ENCODE measurements at places on chromosomes 11 and 22.

GRCh38 chr11:13003736-13004493 is 5.2 kb upstream of the RASSF10 start:
- peak; percentile 34 for DNase-seq

GRCh38 chr22:35138521-35138920 is 72.6 kb downstream of the ISX start:
- DNase-seq, result no peak

DNA sequence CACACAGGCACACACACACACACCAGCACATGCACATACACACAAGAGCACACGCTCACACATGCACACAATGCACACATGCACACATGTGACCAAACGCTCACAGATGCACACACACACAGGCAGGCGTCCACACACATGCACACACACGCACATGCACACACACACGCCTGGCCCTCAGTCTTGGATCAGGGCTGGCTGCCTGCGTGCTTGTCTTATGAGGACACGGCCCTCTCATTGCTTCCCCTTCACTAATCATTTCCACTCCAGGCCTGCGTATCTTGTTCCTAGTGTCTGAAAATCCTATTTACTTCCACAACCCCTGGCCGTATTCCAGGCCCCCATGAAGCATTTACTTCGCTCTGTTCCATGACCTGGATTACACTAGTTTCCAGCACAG is 740.5 kb downstream of the BRD1 start:
- DNase-seq, result no peak

GRCh38 chr11:65911682-65912568 is 6.9 kb downstream of the C11orf68 start:
- peak; percentile 96 for DNase-seq

DNA sequence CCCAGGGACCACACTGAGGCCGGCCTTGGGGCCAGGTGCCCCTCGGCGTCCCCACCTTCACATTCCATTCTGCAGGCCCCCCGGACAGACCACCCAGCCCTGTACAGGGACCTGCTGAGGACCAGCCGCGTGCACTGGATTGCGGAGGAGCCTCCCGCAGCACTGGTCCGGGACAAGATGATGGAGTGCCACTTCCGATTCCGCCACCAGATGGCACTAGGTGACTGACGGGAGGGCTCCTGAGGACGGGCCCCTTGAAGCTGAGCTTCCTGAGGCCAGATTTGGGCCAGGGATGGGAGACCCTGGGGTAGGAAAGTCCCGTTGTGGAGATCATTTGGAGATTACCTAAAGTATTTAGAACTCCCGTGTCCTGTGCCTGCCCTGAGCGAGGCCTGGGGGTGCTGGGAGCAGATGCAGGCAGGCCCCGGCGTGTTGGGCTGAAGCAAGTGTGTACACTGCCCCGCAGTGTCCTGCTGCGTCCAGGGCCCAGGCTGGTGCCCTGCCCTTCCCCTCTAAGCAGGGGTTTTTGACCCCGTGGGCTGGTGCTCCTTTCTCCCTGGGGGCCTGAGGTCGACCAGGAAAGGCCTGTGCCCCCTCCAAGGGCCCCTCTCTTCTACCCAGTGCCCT is 20.0 kb downstream of the TRMU start:
- DNase-seq, result peak; percentile 41

DNA sequence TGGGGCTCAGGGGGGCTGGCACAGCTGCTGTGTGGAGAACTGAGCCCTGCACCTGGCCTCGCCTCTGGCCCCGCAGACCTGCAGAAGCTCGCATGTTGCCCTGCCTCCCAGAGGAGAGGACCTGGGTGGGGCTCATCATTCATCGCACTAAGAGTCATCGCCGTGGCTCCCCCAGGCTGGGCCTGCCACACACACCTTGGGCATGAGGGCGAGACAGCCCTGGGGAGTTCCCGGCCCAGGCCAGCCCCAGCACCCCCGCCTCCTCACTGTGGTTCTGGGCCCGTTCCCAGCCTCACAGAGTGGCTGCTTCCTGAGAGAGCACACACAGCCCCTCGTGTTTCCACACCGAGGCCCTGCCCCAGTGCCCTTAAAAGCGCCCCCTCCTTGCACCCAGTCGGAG is 694.6 kb downstream of the TBC1D22A start:
- DNase-seq, result no peak

DNA sequence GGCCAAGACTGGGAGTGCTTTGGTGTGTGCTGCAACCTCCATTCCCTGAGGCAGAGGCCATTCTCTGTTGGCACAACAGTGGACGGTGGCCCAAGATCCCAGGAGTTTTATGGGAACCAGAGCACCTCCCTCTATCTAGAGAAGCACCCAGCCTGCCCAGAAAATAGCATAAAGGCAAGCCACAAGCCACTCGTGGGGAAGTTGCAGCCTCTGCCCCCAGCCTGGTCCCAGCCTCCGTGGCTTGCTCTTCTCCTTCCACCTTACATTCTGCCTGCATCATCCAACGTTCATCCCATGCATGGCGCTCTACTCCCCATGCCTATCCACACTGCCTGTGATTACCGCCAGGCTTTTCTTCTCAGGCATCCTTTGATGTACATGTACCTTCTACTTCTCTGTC is 15.8 kb downstream of the IL17RA start:
- no peak for DNase-seq

GRCh38 chr22:31776231-31776630 is 22.4 kb downstream of the DEPDC5 start:
- no peak for DNase-seq

DNA sequence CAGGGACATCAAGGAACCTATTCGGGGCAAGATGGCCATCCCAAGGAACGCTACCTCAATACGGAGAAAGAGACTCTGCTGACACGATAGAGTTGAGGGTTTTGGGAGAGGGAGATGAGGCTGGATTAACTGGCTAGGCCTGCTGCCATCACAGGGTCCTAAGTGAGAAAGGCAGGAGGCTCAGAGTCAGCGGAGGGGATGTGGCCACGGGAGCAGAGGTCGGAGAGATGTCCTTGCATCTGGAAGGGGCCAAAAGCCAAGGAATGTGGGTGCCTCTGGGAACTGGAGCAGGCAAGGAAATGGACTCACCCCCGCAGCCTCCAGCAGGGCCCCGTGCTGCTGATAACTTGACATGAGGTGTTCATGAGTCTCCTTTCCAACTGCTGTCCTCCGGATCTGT is 31.0 kb upstream of the RFPL3 start:
- DNase-seq, result no peak

GRCh38 chr11:17063171-17064002 is 14.1 kb downstream of the RPS13 start:
- peak; percentile 31 for DNase-seq

GRCh38 chr11:20004866-20005265 is 155.4 kb downstream of the DBX1 start:
- DNase-seq, result no peak

GRCh38 chr22:41598081-41598480 is 8.4 kb upstream of the PMM1 start:
- peak; percentile 86 for DNase-seq

GRCh38 chr11:117979481-117980211 is 6.5 kb upstream of the IL10RA start:
- DNase-seq, result no peak

DNA sequence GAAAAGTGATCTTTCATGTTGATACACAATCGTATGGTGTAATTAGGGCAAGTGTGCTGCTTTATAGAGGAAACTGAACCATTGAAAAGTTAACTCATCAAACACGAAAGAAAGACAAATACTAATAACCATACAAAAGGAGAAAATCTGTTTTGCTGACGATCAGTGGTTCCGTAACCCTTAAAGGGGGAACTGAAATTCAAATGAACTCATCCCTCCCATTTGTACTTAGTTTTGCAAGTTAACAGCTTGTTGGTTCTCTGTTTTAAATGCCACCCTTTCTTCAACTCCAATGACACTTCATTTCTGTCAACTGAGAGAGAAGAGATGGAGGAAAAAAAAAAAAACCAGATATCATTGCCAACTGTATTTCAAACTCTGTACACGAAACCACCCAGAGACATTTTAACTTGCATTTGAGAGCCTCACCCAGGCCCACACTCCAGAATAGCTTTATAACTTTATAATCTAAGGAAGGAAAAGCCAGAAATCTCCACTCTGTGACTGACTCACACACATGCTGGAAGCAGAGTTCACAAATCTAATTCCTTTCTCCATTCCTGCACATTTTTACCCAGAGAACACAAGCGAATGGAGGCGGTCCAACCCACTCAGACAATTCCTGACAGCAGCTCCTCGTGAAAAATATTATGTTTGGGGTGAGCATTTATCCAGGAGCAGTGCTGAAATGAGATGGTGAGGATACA is 17.4 kb upstream of the CSNK2A3 start:
- DNase-seq, result no peak

GRCh38 chr11:86902345-86902744 is 52.9 kb downstream of the FZD4 start:
- no peak for DNase-seq

DNA sequence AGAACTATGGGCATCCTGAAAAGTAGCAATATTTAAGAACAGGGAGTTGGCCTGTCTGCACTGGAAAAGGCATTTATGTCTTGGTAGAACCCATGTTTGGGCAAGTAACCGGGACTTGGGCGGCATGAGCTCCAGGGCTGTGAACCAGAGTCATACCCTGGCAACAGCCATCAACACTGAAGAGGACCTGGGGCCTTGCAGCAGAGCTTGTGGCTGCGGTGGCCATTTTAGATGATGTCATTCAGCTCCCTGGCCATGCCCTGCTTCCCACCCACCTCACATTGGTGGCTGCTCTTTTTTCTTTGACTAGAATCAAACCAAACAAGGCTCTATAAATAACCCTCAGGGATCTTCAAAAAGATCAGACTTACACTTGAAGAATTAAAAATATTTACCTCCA is 26.6 kb downstream of the EHF start:
- no peak for DNase-seq

- DNase-seq, result no peak
Measured at GRCh38 chr11:93988455-93988854, 32.7 kb upstream of the HEPHL1 start.

- no peak for DNase-seq
Measured at GRCh38 chr11:118915396-118915795, 10.3 kb downstream of the BCL9L start.

DNA sequence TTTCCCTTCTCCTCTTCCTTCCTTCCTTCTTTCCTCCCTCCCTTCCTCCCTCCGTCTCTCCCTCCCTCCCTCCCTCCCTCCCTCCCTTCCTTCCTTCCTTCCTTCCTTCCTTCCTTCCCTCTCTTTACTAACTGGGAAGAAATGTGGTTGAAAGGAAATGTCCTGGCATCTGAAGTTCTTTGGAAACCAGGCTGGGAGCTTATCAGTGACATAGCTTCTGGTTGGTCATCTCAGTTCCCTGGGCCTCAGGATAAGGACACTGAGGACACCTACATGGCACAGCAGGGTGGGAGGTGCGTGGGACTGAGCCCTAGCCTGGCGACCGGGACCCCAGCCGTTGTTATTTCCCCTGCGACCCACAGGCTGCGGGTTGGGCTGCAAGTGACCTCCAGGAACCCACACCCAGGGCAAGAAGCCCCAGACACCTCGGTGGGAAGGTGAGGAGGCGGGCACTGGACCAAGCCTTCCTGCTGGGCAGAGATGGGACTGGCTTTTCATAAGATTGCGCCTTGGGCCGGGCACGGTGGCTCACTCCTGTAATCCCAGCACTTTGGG is 1486.5 kb downstream of the TBC1D22A start:
- no peak for DNase-seq

GRCh38 chr11:747158-748006 is at the start of gene TALDO1:
TALDO1 (plus strand) TSS chr11:747464; CDS start chr11:747482, 18 bp downstream.
- DNase-seq, result peak; percentile 85

GRCh38 chr11:105632316-105632715 is 22.4 kb downstream of the GRIA4 start:
- DNase-seq, result no peak

DNA sequence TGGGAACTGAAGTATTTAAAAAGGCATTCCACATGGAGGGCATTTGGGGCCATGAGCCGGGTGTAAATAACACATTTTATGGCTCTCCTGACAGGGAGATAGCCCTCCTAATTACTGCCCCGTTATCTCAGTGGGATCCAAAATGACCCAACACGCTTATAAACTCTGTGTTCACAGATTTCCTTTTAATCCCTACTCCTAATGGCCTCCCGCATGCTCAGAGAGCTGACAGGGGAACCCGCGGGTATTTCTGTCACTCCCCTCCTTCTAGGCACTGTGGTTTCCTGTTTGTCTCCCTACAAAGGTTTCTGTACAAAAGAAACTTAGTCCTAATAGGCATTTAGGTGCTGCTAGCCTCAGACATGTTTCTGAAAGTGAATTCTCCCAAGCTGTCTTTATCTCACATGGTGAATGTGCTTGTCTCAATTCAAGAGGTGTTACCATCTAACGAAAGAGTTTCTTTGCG is 202.8 kb upstream of the SEZ6L start:
- DNase-seq, result no peak

DNA sequence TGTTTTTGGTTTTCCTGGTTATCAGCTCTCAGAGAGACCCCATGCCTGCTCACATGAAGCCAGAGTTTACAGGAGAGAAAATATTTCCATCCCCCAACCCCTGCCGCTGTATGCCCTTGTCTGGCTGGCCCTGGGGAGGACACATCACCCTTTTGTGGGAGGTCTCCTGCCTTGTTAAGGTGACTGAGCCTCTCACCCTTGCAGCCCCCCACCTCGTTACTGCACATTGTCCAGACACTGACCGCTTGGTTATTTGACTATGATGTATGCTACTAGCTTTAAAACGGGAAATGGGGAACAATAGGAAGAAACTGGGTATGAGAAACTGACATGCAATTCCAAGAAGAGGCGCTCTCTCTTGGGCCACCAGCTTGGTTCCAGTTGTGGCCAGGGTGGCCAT is 51.1 kb upstream of the RFPL3 start:
- DNase-seq, result no peak

GRCh38 chr11:92458486-92458885 is 233.9 kb downstream of the FAT3 start:
- DNase-seq, result no peak

GRCh38 chr11:1197886-1198560 is 24.8 kb upstream of the MUC5B start:
- DNase-seq, result no peak

DNA sequence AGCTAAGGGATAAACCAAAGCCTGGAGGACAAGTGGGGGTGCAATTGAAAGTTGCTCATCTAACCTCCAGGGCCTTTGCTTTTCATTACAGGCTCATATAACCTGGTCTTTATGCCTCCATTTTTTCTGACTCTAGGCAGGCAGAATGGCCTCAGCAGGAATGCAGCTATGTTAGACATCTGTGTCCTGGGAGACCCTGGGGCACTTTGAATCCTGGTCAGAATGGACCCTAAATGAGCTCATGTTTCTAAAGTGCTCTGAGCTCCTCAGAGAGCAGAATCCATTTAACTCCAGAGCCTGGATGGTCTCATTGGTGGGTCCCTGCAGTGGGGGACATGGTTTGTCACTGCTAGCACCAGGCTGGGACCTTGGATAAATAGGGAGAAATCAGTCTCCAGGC is 177.3 kb downstream of the KIRREL3 start:
- DNase-seq, result no peak

- no peak for DNase-seq
Measured at GRCh38 chr22:20776624-20777405, 2.9 kb downstream of the SERPIND1 start.
